ENCODE measurements at places on chromosomes 16 and 17. TPM values are rescaled to one million over a fixed set of nuclear protein-coding genes. Genes with fewer than 3 reads are reported as not detected.

GRCh38 chr16:73196670-73197069 lies 148.7 kb upstream of the ZFHX3 start:
- DNase-seq: no peak

GRCh38 chr17:17788967-17789366 lies 47.8 kb downstream of the SREBF1 start:
- DNase-seq: no peak

CCDC154 gene
- 0.49 TPM for total RNA-seq

GRCh38 chr16:24773771-24774427 lies 44.4 kb downstream of the TNRC6A start:
- DNase-seq: no peak

FOXJ1 gene
- 0.30 TPM for total RNA-seq

- DNase-seq: peak; percentile 88
Measured at GRCh38 chr16:56607109-56607618, 1.2 kb upstream of the MT2A start.

TMEM132E gene
- 0.49 TPM for total RNA-seq

CAVIN1 gene
- total RNA-seq: 178 TPM

- DNase-seq: peak; percentile 92
Measured at GRCh38 chr16:78503602-78504001, 404.1 kb downstream of the WWOX start.

DNA sequence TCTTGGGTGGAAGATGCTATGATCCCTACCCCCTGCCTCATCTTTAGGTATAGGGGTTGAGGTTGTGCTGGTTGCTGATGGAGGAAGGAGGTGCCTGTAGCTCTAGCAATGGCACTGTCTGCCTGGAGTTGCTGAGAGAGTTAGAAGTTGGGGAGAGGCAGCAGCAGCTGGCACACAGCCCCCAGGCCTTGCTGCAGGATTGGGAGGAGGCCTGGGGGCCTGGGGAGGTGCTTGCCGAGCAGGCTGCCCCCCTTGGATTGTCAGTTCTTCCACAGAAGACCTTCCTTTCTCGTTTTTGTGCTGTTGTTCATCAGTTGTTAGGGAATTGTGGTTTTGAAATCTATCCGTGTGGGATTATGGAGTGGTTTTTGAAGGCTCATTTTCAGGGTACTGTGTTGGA lies 52.9 kb downstream of the SEC14L1 start:
- DNase-seq: no peak

GRCh38 chr17:41792845-41793783 lies 6.6 kb upstream of the JUP start:
- DNase-seq: no peak

SLC4A1 gene
- total RNA-seq: 30.1 TPM

Measured in skin of body (tissue), 3 donors.